ENCODE measurements at places on chromosomes 12 and 14.

DNA sequence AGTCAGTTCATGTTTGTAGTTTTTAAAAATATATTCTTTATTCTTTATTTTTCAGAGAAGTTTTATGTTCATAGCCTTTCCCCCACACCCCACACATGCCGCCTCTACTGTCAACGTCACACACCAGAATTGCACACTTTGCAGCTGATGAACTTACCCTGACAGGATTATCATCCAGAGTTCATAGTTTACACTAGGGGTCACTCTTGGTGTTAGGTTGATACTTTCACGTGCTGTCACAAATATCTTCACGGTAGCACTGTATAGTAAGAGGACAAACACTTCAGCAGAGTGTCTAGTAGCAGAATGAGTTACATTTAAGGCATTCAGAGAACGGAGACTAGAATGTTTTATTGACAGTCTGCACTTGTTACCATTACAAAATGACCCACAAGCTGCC lies 5.1 kb downstream of the DPPA3 start:
- no peak for DNase-seq

DNA sequence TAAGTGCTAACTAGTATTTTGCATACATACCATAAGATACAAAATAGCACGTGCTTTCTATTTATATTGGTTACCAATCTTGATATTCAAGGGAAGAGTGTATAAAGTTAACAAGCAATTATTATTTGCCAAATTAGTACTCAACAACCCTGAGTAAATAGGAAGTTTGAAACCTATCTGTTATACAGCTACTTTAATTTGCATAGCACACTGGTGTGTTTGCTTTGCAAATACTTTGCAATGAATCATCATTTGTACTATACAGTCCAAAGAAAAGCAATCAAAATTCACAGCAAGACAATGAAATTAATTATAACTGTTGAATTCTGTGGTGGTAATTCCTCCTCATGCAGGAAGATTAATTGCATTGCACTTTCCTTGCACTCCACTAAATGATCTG lies 469.1 kb downstream of the PRKD1 start:
- no peak for DNase-seq

GRCh38 chr12:97112136-97112535 lies 205.1 kb downstream of the NEDD1 start:
- DNase-seq = no peak

GRCh38 chr12:94570161-94570560 lies 80.2 kb downstream of the TMCC3 start:
- DNase-seq = no peak

DNA sequence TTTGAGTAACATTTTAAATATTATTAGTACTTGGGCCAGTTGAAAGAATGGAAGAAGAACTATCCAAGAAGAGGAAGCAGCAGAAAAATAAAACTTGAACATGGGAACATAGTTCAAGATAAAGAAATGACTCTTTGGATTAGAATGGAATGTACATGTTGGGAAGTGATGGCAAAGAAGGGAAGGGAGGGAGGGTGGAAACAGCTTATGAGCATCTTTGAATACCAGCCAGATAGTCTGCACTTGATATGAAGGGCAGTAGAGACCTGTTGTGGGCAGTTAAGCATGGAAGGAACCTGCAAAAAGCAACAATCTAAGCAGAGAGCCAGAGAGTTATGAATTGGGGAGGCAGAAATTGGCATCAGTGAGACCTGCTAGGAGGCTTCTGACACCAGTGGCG lies 10.0 kb upstream of the IL22 start:
- no peak for DNase-seq

DNA sequence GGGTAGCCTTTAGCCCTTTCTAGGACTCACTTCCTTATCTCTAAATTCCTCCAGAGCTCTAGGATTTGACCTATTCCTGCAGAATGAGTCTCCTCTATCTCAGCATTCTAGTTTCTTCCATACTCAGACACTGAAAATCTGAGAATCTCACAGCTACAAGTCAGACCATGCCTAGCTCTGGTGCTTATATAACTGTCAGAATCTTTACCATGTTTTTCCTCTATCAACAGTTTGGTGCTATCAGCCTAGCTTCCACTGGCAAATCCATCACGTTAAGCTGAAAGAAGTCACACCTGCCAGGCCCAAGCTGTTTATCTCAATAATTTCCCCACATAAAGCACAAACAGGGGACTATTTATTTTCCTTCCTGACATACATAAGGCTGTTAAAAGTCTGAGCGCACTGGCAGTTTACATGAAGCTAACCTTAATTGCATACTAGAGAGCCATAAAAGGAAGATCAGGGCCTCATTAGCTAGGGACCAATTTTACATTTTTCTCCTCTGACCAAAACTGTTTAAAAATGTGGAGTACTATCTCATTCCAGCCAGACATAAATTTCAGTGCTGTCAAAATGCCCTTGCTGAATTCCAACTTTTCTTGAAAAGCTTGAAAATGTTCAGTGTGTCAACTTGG lies 270.5 kb downstream of the C12orf75 start:
- no peak for DNase-seq

GRCh38 chr14:87076146-87076545 lies 916.8 kb downstream of the GALC start:
- no peak for DNase-seq

- peak; percentile 71 for DNase-seq
Measured at GRCh38 chr12:52121824-52122539, 42.5 kb downstream of the SMIM41 start.

DNA sequence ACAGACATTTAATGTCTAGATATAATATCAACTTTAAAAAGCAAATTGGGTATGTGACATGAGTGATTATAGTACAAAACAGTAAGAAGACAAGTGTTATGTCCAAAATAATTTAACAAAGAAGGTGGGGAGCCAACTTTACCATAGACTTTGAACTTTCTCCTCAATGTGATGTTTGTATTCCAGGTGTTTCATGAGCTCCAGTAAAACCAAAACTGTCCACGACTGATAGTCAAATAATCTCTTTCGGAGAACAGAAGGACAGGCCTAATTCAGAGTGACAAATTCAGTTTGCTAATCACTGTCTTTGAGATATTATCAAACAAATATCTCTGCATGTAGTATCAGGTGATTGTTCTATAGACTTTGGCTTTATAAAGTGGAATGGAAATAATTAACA lies 1112.6 kb downstream of the SLC6A15 start:
- DNase-seq = no peak

DNA sequence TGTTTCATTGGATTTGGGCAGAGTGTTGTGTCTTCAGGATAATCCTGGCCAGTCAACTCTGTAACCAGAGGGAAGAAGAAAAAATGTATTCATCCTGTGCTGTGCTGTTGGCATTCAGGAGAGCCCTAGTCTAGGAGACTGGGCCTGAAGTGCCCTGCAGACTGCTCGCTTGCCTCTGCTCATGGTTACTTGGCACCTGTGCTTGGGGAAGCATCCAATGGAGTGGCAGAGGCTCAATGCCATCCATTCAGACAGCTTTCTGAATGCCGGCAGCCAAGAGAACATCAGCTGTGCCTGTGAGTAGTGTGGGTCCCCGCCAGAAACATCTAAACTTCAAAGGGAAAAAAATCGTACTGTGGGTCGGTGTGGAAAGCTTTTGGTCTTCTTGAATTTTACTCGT lies 124.2 kb downstream of the SRGAP1 start:
- no peak for DNase-seq

- no peak for DNase-seq
Measured at GRCh38 chr14:22588526-22589095, 413 bp downstream of the DAD1 start.

GRCh38 chr14:25518364-25518763 lies 468.4 kb upstream of the STXBP6 start:
- no peak for DNase-seq

All from WERI-Rb-1 (cell line).